Fibroblast of the aortic adventitia (primary cell): ENCODE measurements at places on chromosomes 7 and 10. TPM values are rescaled to one million over a fixed set of nuclear protein-coding genes. Genes with fewer than 3 reads are reported as not detected.

The NFE2L3 gene
- total RNA-seq: 0.18 and 1.2 TPM in 2 replicates

The EMX2 gene
- 0.18 and 1.1 TPM in 2 replicates for total RNA-seq

The HMX3 gene
- not detected in 2 replicates for total RNA-seq

The SBDS gene
- 51.9 and 94.1 TPM in 2 replicates for total RNA-seq

The ANKRD30A gene
- not detected in 2 replicates for total RNA-seq

The ATG9B gene
- under 0.01 and 0.98 TPM in 2 replicates for total RNA-seq

The UCMA gene
- total RNA-seq: not detected in 2 replicates

The CRTAC1 gene
- not detected in 2 replicates for total RNA-seq

The NUB1 gene
- total RNA-seq: 46.5 and 193 TPM in 2 replicates

The PPP1R3C gene
- total RNA-seq: 41.1 and 92.6 TPM in 2 replicates

The SPDYE8 gene
- total RNA-seq: not detected in 2 replicates

The CDC14C gene
- not detected in 2 replicates for total RNA-seq

The PNLIPRP1 gene
- not detected in 2 replicates for total RNA-seq

The ABCC2 gene
- total RNA-seq: 0.98 and 1.4 TPM in 2 replicates

The SLC16A9 gene
- total RNA-seq: 0.25 and 1.5 TPM in 2 replicates

The SYNPO2L gene
- not detected in 2 replicates for total RNA-seq

The HHEX gene
- total RNA-seq: 0.49 and 8.6 TPM in 2 replicates

The TACR2 gene
- total RNA-seq: 0.18 TPM in 1 of 2 replicates, not detected in the other

The AKR1C8 gene
- not detected in 2 replicates for total RNA-seq

The WNT8B gene
- total RNA-seq: not detected in 2 replicates

The ZNF786 gene
- 4.1 and 5.2 TPM in 2 replicates for total RNA-seq

The MPP7 gene
- 1.4 and 2.7 TPM in 2 replicates for total RNA-seq

The CTAGE15 gene
- 0.25 TPM in 1 of 2 replicates, not detected in the other for total RNA-seq

The MUC3A gene
- total RNA-seq: 0.16 TPM in 1 of 2 replicates, not detected in the other

The SPDYE9 gene
- total RNA-seq: 0.08 TPM in 1 of 2 replicates, not detected in the other

The POLR2J2 gene
- 3.3 and 11.4 TPM in 2 replicates for total RNA-seq

The UNC5B gene
- total RNA-seq: 20.6 and 35.7 TPM in 2 replicates
